Prostate gland (tissue), 2 donors: ENCODE measurements at places on chromosomes 16 and 17. TPM values are rescaled to one million over a fixed set of nuclear protein-coding genes. Genes with fewer than 3 reads are reported as not detected.

The RHBDL3 gene
- total RNA-seq, result 0.77 TPM

The TERB1 gene
- total RNA-seq, result not detected

The CACNG3 gene
- not detected for total RNA-seq

The ITGAX gene
- total RNA-seq, result 3.7 TPM

The KRT12 gene
- not detected for total RNA-seq

The KRTAP1-5 gene
- total RNA-seq, result 0.51 TPM

The ZNRF1 gene
- 15.6 TPM for total RNA-seq

The NUDT7 gene
- total RNA-seq, result 20.0 TPM

The WFIKKN2 gene
- 0.18 TPM for total RNA-seq

The CIAPIN1 gene
- total RNA-seq, result 40.3 TPM

The KRTAP3-1 gene
- total RNA-seq, result not detected

The CCT6B gene
- total RNA-seq, result 7.1 TPM

The DHX8 gene
- 52.9 TPM for total RNA-seq

The RCVRN gene
- total RNA-seq, result 0.23 TPM

The FADS6 gene
- total RNA-seq, result not detected

The CHST6 gene
- 0.23 TPM for total RNA-seq

The TXNDC11 gene
- total RNA-seq, result 96.9 TPM

The PRR29 gene
- total RNA-seq, result 0.74 TPM

The SLC13A2 gene
- total RNA-seq, result 0.68 TPM

The TM4SF5 gene
- not detected for total RNA-seq

The PITPNM3 gene
- total RNA-seq, result 5.3 TPM

The SEPTIN12 gene
- not detected for total RNA-seq

The KRTAP9-4 gene
- not detected for total RNA-seq

The CD300H gene
- not detected for total RNA-seq

The PPM1D gene
- 10.4 TPM for total RNA-seq

The PLD6 gene
- 9.5 TPM for total RNA-seq

The PLXDC1 gene
- 5.4 TPM for total RNA-seq

The CCDC154 gene
- 5.7 TPM for total RNA-seq

The SDR42E1 gene
- total RNA-seq, result 5.5 TPM

The CCDC200 gene
- total RNA-seq, result not detected

The RRAD gene
- 37.0 TPM for total RNA-seq

The GAA gene
- 217 TPM for total RNA-seq

The WNT9B gene
- total RNA-seq, result 1.5 TPM

The DDX19B gene
- 37.0 TPM for total RNA-seq

The CDR2 gene
- 31.9 TPM for total RNA-seq

The TIMP2 gene
- 500 TPM for total RNA-seq

The RBFOX1 gene
- total RNA-seq, result 1.3 TPM

The PIRT gene
- 1.2 TPM for total RNA-seq
